ENCODE measurements at places on chromosomes 7 and 10.
A peak's percentile ranks its signal among the peaks of the same experiment; 100 is the strongest.

- DNase-seq = no peak
Observed at GRCh38 chr7:41629711-41630111, 73.2 kb downstream of the INHBA start.

- DNase-seq = no peak
Observed at GRCh38 chr7:5396542-5396941, 27.1 kb downstream of the TNRC18 start.

DNA sequence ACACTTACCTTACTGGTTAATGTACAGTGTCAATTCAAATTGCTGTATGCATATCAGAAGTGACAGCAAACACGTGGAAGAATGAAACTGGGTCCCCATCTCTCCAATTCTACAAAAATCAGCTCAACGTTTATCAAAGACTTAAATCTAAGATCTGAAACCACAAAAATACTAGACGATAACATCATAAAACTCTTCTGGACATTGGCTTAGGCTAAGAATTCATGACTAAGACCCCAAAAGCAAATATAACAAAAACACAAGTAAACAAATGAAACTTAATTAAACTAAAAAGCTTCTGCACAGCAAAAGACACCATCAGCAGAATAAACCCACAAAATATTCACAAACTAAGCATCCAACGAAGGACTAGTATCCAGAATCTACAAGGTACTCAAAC is 35.9 kb upstream of the PFKP start:
- no peak for DNase-seq

DNA sequence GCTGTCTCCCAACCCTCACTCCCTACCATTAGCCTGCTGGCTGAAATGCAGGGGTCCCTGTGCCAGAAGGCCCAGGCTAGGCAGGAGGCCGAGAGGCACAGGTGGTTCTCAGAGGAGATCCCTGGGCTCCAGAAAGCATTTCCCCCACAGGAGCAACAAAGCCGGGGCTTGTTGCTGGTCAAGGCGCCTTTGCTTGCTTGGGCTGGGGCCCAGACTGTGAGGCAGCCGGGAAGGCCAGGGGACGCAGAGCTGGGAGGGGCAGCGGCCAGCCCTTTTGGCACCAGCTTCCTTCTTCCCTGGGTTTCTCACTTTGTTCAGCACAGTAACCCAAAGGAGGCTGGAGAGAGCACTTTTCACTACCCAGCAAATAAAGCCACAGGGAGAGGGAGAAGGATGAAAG is 48.6 kb downstream of the FBXW4 start:
- no peak for DNase-seq

GRCh38 chr7:49023345-49024328 is 99.3 kb downstream of the CDC14C start:
- DNase-seq = no peak

DNA sequence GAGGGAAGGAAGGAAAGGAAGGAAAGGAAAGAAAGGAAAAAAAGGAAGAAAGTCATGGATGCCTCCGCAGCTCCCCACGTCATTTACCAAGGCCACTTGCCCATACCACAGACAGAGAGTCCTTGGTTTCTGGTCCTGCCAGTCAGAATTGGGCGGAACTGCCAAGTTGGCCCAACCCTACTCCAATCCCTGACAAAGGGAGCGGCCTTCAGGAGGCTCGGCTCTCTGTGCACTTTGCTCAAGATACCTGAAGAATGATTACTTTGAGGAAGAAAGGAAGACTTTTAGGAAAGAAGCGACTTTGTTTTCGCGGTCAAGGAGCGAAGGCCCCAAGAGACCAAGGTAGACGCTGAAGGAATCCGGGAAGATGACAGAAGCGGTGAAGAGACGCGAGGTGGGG is 49.1 kb upstream of the FXYD4 start:
- no peak for DNase-seq

DNA sequence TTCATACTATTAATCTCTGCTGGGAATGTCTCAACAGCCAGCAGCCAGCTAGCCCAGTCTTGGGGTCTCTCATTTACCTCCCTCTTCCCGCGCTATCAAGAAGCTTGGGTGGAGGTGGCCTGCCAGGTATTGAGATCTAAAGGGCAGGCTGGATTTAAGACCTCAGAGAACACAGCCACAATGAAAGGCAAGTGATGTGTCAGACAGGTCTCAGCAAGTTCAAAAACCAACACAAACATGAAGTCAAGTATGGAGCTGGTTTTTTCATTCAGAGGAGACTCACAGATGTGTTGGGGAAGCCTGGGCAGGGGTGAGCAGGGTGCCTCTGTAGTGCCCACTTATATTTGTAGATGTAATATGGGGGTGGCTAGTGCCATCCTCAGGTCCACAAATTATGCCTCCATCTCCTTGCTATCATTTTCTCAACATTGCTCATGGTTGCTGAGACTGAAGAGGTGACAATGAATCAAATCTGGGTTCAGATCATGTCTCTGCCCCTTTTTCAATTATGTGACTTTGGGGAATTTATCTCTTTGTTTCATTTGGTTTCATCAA is 27.7 kb upstream of the CROT start:
- no peak for DNase-seq

- DNase-seq = peak; percentile 73
Observed at GRCh38 chr10:31071232-31072005, 39.8 kb upstream of the ZNF438 start.

DNA sequence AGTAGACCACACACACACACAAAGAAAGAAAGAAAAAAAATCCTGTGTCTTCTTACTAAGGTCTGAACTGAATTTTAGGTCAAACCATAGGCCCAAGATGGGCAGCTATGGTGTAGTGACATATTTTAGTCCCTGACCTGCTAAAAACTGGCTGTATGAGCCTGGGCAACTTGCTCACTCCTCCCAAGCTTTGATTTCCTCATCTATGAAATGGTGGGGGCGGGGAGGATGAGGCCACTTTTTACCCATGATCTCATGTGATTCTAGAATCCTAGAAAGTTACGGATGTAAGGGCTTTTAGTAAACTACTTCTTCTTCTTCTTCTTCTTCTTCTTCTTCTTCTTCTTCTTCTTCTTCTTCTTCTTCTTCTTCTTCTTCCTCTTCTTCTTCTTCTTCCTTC is 6.1 kb upstream of the CCL24 start:
- DNase-seq = no peak

- DNase-seq = no peak
Observed at GRCh38 chr10:109875151-109875568, 48.2 kb downstream of the XPNPEP1 start.

DNA sequence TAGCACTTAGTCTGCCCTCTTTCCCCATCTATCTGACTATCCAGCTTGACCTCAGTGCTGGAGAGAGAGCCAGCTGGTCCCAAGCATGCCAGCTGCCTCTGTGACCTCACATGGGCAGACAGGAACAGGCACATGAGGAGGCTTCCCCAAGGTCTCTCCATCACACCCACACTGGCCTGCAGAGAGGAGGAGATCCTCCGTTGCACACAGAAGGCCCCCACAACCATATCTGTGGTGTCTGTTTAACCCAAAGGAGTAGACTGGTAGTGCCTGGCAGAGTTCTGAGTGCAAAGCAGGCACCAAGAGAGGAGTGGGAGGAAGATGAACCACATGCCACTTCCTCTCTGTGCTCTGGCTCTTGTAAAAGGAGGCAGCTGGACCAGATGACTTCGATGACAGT is 4.8 kb upstream of the ANK3 start:
- DNase-seq = no peak

DNA sequence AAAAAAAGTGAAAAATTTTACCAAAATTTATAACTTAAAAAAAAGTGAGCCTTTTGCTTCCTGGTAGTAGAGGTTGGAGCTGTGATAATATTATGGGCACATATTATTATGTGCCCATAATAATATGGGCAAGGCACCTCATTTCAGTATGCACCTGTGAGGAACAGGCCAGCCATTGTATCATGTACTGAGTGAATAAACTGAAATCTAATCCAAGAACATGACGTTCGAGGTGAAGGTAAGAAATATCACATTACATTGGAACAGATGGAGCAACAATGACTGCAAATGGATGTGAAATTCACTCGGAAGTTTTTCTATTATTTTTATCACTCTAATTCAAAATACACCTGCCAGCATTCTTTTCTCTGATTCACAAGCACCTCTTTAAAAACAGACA is 216.0 kb downstream of the KLF6 start:
- no peak for DNase-seq

- DNase-seq = no peak
Observed at GRCh38 chr10:106226828-106227227, 937.7 kb downstream of the SORCS1 start.

- no peak for DNase-seq
Observed at GRCh38 chr7:43195256-43195655, 82.8 kb downstream of the HECW1 start.

- peak; percentile 11 for DNase-seq
Observed at GRCh38 chr7:11951909-11952308, 119.9 kb upstream of the THSD7A start.

DNA sequence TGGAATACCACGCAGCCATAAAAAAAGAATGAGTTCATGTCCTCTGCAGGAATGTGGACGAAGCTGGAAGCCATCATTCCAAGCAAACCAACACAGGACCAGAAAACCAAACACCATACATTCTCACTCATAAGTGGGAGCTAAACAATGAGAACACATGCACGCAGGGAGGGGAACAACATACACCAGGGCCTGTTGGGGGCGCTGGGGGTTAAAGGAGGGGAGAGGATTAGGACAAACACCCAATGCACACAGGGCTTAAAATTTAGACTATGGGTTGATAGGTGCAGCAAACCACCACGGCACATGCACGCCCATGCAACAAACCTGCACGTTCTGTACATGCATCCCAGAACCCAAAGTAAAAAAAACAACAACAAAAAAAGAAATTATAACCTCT is 23.3 kb downstream of the RNF133 start:
- no peak for DNase-seq

DNA sequence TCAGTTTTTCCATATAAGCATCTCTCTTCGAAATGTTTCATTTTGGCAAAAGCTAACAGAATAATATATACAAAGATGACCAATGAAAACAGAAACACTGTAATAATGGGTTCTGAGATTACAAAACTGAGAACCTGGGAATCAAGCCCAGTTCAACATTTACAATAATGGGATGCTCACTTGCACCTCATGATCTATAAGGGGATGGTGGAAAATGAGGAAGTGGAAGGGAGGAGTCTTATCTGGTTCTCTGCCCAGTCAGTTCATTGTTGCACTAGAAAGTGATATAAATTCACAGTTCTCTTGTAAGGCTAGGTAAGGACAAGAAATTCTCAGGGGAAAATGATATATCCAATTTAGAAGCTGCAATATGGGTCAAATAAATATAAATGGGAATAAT is 31.7 kb upstream of the RHOBTB1 start:
- no peak for DNase-seq

GRCh38 chr7:137209151-137209817 is 134.2 kb downstream of the PTN start:
- DNase-seq = no peak

DNA sequence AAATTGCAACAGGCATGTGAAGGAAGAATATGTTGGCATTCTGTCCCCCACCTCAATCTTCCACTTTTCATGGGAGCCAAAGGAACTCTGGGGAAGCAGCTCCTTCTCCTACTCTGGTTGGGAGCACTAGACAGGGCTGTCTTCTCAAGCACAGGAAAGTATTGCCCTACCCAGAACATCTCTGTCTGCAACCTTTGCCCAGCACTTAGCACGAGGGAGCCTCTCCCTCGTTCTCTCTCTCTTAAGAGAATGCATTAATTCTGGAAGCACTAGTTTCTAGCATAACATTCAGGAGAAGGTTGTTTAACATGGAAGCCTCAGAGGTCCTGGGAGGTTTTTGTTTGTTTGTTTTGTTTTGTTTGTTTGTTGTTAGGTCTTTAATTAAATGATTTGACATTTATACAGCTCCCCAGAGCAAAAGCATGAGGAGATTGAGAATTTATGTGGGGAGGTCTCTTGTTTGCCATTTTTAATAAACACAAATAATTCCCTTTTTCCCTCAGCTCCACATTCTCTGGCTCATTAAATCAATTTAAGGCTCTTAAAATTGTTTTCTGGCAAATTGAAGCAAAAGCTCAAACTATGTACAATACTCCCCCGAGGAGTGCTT is 240.6 kb downstream of the TRIL start:
- DNase-seq = no peak

- DNase-seq = no peak
Observed at GRCh38 chr7:142864980-142865747, 10.3 kb downstream of the EPHB6 start.

DNA sequence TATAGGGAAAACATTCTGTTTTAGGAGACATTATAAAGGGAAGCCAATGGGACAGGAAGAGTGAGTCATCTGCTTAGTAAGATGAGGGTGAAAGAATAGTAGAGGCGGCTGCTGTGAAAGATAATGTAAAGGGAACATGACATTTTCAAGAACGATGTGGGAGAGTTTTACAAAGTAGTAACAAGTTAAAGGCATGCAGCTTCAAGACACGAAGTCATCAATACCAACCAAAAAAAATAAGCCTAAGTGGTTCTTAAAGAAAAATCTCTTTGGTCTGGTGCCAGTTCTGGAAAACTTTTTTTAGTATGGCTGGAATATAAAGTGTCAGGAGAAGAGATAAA is 6.1 kb downstream of the GSTO1 start:
- peak; percentile 43 for DNase-seq

DNA sequence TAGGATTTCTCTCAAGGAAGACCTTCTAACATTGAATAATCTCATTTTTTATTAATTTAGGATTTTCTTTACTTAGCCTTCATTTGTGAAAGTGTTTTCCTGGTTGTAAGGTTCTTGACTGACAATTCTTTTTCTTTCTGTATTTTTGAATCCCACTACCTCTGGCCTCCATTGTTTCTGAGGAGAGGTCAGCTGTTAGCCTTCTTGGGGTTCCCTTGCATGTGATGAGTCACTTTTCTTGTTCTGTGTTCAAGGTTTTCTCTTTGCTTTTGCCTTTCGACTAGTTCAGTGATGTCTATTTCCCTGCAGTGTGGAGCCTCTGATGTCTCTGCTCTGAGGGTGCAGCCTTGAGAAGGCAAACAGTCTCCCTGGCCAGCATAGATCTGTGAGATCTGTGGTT is 304.1 kb upstream of the ZNF32 start:
- DNase-seq = no peak

- DNase-seq = no peak
Observed at GRCh38 chr7:52668435-52668834, 367.0 kb upstream of the POM121L12 start.

- no peak for DNase-seq
Observed at GRCh38 chr7:156515911-156516790, 124.4 kb upstream of the RNF32 start.

GRCh38 chr10:78529262-78529661 is 495.6 kb downstream of the RPS24 start:
- no peak for DNase-seq

DNA sequence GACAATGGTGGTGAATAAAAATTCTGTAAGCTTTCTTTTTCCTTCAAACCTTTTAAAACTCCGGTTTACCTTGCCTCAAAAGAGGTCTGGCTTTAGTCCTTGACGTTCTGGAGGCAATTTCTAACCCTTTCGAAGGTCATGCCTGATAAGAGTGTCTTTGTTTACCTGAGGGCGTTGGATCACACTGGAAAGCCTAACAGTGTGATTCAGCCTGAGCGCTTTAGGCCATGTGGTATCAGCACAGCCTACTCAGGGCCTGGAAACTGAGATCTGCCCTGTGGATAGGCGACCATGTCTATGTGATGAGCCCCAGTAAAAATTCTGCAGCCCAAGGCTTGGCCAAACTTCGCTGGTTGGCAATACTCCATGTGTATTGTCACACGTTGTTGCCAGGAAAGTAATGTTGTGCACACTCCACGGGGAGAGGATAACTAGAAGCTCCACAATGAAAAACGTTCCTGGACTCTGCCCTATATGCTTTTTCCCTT is 10.7 kb downstream of the CCDC6 start:
- no peak for DNase-seq

- no peak for DNase-seq
Observed at GRCh38 chr10:26780106-26780792, 80.5 kb downstream of the ABI1 start.

All from non-pigmented ciliary epithelial cell (primary cell).